ENCODE measurements at places on chromosomes 7 and 10. TPM values are rescaled to one million over a fixed set of nuclear protein-coding genes. Genes with fewer than 3 reads are reported as not detected.

DNA sequence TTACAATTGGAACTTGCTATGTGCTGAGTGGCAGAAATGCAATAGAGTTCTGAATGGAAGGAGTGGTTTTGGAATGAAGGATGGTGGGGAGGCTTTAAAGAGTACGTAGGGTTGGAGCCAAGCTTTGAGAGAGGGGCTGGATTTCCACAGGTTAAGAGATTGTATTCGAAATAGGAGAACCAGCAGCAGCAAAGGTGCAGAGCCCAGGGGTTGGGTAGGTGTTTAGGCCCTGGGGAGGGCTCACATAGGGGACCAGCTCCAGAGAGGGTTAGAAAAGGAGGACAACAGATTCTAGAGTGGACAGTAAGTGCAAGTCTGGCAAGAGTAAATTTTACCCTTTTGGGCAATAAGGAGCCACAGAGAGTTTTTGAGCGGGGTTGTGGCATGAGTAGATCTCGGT, 297.2 kb downstream of the RPS24 start:
- no peak overlapping the region for H3K4me3 ChIP-seq
- H3K36me3 ChIP-seq, result no peaks in the 10 kb centered on the region
- no peaks in the 10 kb centered on the region for H3K4me1 ChIP-seq
- no peak for DNase-seq
- H3K27me3 ChIP-seq, result no peaks in the 10 kb centered on the region

DNA sequence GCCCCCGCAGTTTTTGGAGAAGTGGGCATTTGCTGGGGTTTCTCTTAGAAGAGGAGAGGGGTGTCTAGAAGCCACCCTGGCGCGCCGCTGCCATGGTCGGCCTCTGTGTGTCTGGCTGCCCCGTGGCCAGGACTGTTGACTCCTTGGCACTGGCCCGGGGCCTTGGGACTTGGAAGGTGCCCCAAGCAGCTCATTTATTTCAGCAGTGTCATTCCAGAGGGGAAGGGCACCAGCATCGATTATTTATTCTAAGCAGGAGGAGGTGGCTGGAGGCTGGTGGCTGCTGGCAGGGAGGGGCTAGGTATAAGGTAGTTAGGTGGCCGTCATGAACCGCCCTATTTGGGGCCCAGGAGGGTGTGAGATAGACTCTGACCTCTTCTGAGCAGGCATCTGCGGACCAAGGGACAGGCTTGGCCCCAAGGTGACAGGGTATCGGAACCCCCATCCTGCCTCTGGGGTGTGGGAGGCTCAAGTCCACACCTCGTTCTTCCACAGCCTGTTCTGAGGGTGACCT, 1.6 kb downstream of the GTF2IRD1 start:
- H3K36me3 ChIP-seq, result no peaks in the 10 kb centered on the region
- H3K27ac ChIP-seq, result peak overlapping the region; percentile 84
- no peaks in the 10 kb centered on the region for H3K27me3 ChIP-seq
- peak overlapping the region; percentile 65 for H3K4me3 ChIP-seq
- H3K4me1 ChIP-seq, result peaks cover 18% of the 10 kb centered on the region
- DNase-seq, result no peak

GRCh38 chr7:106538638-106539037, 122.3 kb downstream of the CCDC71L start:
- no peak overlapping the region for H3K27ac ChIP-seq
- H3K4me3 ChIP-seq, result no peak overlapping the region
- peaks cover 7% of the 10 kb centered on the region for H3K4me1 ChIP-seq

DNA sequence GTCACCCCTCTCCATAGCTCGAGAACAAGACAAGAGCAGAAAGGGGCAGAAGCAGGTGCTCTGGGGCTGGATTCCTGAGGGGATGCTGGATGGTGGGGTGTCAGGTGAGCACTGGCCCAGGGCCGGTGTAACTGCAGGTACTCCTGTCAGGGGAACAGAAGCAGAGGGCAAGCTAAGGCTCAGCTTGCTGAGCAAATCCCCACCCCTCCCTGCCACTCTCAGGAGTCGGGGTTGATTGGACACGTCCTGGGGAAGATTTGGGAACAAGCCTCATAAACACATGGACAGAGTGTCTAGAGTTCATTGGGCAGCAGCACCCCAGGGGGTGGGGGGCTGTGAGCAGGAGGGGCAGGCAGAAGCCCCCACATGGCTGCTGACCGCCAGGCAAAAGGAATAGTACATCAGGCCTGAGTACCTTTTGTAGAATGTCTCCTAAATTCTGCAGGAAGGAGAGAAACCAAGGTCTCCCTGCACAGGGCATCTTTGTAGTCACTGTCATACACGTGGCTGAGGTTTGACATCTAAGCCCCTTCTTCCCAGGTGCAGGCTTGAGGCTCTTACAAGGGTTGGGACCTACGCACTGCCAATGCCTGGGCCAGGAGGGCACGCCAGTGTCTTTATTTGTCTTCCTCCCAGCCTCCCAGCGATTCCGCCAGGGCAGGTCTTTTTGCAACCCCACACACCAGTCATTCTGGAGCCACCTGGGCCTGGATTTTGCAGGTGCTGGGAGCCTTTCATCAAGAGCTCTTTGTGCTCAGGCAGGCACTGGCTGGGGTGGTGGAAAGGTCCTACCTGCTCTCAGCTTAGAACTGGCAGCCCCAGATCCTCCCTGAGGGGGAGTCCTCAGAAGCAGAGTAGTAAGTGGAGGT, 2.8 kb downstream of the CALML3 start:
- no peak overlapping the region for H3K4me3 ChIP-seq
- no peaks in the 10 kb centered on the region for H3K36me3 ChIP-seq
- no peaks in the 10 kb centered on the region for H3K4me1 ChIP-seq
- peak; percentile 52 for DNase-seq

GRCh38 chr10:103890194-103890658, 27.8 kb downstream of the STN1 start:
- peak; percentile 69 for DNase-seq
- H3K36me3 ChIP-seq, result peaks cover 50% of the 10 kb centered on the region
- H3K4me1 ChIP-seq, result peaks cover 56% of the 10 kb centered on the region
- no peaks in the 10 kb centered on the region for H3K27me3 ChIP-seq

The HSPB1 gene
- 494 TPM for total RNA-seq

The CYP2C8 gene
- total RNA-seq, result 0.46 TPM

The HGF gene
- 26.5 TPM for total RNA-seq

Measured in upper lobe of right lung (tissue), 1 donor.